ENCODE measurements at places on chromosomes 3 and 15.

DNA sequence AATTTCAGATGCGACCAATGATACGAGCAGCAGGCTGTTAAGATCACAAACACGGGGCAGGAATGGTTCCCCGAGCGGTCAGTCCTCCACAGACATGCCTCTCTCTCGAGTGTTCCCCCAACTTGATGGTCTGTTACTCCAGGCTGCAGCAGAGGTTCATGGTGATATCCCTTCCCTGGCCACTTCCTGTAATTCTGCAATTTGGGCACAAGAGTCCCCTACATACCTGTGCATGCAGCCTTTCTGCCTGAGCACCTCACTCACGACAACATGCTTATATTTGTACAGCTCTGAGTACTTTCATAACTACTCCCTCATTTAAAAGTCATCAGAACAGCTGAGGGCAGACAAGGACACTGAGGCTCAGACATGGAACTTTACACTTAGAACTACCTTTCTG, 408.1 kb upstream of the NR2F2 start:
- DNase-seq = peak; percentile 11

DNA sequence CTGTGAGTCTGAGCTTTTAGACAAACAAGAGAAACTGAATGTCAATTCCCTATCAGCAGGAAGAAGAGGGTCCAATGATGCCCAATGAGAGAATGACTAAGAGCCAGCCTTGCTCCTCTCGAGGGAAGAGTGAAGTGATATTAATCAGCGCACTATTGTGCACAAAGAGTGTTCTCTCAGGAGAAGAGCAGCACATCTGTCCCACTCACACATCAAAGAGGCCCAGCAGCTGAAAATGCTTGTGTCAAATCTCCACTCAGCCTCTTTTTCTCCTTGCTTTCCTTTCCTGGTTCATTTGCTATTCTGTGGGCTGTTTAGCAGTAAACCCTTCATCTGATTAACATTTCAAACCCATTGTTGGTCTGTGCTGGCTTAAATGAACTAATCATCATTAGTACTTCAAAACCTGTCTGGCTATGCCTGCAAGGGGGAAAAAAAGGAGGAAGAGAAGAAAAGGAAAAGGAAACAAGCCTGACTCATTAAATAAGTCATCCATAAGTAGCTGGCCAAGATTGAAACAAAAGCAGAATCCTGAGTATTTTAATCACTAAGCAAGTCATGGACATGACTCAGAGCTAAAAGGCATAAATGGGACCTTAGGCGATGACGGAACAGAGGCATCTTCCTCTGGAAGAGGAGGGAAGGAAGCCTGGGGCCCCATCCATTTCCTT, 912.7 kb downstream of the TUSC7 start:
- DNase-seq = peak; percentile 85

GRCh38 chr3:165159760-165160421, 36.3 kb downstream of the SLITRK3 start:
- no peak for DNase-seq

GRCh38 chr15:66917904-66918448, 147.4 kb upstream of the SMAD3 start:
- DNase-seq = no peak

DNA sequence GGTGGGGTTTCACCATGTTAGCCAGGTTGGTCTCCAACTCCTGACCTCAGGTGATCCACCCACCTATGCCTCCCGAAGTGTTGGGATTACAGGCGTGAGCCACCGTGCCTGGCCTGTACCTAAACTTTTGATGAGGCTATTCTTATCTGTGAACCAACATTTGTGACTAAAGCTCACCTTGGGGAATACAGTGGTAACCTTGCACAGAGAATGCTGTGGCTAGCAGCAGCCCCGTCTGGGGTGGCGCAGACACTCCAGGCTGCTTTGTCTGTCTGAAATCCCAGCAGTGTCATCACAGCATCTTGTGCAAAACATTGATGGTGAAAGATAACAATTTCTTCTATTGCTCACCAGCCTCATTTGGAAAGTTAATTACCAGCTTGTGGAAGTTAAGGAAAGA, 58.9 kb downstream of the CMTM8 start:
- no peak for DNase-seq

- no peak for DNase-seq
These were observed 347.8 kb downstream of the MFSD1 start for GRCh38 chr3:159149633-159150032.

DNA sequence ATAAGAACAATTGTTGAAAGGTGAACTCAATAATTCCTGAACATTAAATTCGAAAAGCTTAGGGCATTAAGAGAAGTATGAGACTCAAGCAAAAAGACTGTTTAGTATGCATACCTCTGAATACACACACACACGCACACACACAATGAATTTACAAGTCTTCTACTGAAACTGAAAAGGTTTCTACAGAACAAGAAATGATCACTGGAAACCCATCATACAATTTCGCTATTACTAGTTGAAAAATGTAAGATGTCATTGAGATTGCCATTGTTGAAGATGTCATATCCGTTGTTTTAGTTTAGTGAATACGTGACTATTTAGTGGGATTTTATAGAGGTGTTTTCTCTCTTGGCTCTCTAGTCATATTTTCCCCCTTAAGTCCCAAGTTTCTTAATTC, 106.8 kb downstream of the FOXB1 start:
- DNase-seq = no peak

DNA sequence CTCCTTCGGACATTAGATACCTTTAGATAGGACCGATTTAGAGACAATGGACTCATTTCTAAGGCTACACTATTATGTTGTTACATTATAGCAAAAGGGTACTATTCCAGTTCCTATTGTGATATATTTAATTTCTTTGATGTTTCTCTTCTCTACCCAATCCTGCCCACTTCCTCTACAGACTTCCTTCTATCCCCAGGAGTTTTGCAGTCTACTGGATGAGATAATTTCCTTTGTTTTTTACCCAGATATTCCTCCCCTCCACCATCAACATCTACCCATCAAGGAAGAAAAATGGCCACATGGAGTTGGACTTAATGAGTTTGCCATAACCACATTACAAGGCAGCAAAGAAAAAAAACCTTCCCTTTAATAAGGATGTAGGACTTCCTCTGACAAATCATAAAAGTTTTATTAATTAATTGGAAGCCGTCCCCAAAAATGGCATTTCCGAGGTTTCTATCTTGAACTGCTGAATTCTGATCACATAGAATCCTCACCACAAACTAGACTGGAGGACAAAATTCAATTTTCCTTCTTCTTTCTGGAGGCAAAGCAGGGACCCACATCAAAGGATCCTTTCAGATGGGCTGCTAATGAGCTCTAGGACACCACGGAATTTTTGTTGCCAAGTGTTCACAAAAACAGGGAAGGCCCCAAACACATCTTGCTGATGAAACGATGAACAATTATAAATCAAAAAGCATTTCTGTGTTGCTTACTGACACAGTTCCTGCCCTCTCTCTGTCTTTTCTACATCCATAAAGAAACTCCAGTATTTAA, 33.4 kb downstream of the FRMD4B start:
- no peak for DNase-seq

GRCh38 chr3:85170646-85171045, 211.9 kb downstream of the CADM2 start:
- DNase-seq = no peak

- DNase-seq = no peak
These were observed 171.1 kb downstream of the PDZRN3 start for GRCh38 chr3:73453666-73454065.

- no peak for DNase-seq
These were observed 5.8 kb downstream of the GNAI2 start for GRCh38 chr3:50241713-50242380.

- no peak for DNase-seq
These were observed 145.7 kb upstream of the KCNH8 start for GRCh38 chr3:19002606-19003005.

DNA sequence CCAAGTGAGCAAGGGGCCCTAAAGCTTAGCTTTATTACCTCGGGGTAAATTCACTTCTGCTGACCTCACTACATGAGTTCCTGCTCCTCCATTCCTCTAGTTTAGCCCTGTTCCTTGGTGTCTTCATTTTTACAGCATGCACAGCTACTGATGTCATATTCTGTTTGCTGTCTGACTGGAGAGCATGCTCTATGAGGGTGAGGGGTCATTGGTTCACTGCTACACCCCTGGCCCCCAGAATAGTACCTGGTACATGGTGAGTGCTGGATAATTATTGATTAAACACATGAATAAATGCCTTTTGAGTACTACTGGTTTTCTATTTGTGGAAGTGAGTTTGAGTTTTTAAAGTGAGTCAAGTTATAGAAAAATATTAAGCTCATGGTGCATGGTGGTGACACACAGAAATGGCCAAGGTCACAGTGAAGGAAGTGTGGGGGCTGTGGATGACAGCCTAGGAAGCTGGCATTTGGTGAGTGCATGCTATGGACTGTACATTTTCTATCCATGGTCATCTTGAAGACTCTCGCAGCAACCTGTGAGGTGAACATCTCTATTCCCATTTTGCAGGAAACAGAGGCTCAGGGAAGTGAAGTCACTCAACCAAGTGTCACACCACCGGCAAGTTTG, 34.0 kb downstream of the RPLP1 start:
- DNase-seq = no peak

GRCh38 chr3:186915806-186916796, 14.2 kb upstream of the ST6GAL1 start:
- no peak for DNase-seq

GRCh38 chr3:99473321-99473751, 165.1 kb upstream of the COL8A1 start:
- DNase-seq = peak; percentile 72

GRCh38 chr3:23991683-23992628, 46.9 kb downstream of the NR1D2 start:
- peak; percentile 58 for DNase-seq

DNA sequence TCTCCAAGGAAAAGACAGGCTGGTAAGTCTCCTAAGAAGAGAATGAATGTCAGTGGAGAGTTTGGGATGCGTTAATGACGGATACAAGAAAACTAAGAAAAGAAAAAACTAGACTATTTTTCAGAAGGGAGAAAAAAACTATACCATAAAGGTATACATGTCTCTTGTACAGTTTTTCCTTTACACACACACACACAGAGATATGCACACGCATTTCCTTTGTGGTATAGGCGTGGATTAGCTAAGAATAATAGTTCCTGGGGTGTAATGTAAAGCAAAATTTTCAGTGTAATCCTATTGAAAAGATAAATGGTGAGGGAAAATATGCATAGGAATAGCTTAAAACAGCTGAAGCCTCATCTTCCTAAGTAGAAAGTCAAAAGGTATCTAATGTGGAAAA, 36.3 kb downstream of the GABPB1 start:
- no peak for DNase-seq

DNA sequence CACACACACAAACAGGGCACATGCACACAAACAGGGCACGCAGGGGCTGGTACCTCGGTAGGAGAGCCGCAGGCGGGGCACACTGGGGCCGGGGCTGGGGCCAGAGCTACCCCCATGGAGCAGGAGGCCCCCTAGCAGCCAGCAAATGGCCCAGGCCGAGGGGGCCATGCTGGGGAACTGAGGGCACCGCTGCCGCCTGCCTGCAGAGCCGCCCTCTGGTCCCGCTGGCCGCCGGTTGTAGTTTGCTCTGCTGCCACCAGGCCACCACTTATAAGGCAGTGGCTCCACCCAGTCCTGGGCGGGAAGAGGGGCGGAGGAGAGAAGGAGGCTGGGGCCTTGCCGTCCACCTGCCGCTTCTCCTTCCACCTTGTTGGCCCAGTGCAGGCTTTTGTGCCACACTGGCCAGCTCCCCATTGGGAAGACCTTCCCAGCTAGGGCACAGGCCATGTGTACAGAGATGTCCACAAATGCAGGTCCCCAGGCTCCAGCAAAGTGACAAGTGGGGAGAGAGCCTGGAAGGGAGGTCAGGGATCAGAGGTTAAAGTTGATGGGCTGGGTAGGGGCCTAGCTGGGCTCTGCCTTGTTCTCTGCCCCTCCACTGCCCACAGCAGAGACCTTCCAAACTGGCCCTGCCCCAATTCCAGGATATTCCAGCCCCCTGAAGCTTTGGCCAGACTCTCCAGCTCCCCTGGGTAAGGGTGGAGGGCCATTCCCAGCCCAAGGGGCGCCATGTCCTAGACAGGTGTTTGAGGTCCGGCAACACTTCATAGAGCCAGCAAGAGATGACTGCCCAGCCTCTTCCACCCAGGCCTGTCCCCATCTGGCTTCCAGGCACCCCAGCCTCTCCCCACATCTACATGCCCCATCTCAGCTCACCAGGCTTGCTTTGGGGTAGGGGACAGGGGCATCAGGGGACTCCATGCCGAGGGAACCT, at the start of gene SEMA3G:
TSS of gene SEMA3G (minus strand) at position 244 of the 934 bp plus-strand sequence. CDS start at position 168, 76 bp downstream.
- DNase-seq = peak; percentile 15

DNA sequence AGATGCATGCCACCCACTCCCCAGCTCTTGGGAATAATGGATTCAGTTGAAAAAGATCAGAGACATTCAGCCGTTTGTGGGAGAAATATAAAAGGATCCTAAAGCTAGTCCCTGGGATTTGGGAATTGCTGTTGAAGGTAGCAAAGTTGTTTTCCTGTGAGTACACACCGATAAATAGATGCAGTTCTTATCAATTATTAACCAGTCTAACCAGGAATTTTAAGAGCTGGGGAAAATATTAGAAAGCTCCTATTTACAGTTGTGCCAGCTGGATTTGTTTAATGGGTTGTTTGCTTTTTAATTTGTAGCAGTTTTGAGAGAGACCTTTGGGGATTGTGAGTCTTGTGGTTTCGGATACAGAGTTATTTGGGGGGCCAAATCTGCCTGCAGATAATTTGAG, 44.2 kb upstream of the SKOR1 start:
- DNase-seq = no peak

GRCh38 chr3:190531406-190531805, 17.5 kb downstream of the IL1RAP start:
- no peak for DNase-seq

All from LHCN-M2 (cell line).